NCI-H1436 (cell line): ENCODE measurements at places on chromosomes 4 and X.

- DNase-seq: no peak
Measured at GRCh38 chr4:87188932-87189331, 31.5 kb downstream of the KLHL8 start.

DNA sequence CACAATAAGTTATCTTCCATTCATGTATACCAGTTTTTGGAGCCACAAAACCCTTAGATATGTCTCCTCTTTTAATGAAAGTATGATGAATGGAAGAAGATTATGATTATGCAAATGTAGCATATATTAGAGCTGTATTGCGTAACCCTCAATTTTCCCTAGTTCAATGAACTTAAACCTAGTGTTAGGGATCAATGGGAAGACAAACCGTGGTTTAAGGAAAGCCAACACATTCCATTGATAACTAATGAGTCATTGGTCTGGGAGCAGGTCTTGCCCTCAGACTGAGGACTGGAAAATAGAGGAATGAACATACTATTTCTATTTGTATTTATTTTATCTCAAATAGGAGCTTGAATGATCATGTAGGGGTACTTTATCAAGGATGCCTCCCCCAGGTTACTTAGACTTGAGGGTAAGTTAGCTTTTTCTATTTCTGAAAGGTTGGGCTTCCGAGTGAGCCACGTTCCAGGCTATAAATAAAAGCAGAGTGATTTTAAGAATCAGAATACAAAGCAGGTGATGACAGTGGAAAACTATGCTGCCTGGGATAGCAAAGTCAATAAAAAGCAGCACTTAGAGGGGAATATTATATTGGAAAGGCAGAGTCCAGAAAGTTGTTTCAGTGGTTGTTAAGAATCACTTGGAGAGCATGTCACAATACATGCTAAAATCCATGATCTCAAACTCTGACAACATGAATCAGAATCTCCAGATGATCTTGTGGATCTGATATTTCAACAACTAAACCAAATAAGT lies 356.0 kb downstream of the ADAM29 start:
- DNase-seq: no peak

- DNase-seq: no peak
Measured at GRCh38 chrX:19792412-19792811, 95.0 kb downstream of the SH3KBP1 start.

- no peak for DNase-seq
Measured at GRCh38 chr4:86218746-86219473, 140.9 kb downstream of the MAPK10 start.

DNA sequence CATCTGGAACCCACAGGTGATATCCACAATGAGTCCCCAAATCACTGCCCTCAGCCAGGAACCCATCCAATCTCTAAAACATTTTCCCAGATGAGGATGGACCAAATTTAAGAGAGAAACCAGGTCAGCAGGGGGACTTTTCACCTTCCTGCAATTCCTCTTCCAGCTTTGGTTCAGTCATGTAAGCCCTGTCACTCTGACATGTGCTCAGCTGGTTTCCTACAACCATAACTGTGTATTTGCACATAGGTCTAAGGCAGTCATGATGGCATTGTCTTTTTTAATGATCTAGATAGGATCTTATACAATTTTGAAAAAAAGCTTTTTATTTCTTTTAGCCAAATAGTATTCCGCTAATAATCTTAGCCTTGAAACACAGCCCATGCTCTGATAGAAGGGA lies 6.5 kb downstream of the CXXC4 start:
- no peak for DNase-seq

GRCh38 chr4:176778063-176778462 lies 14.7 kb downstream of the VEGFC start:
- DNase-seq: no peak

- DNase-seq: peak; percentile 30
Measured at GRCh38 chr4:123390846-123391456, 5.6 kb upstream of the SPRY1 start.

GRCh38 chr4:87498446-87498900 lies 30.7 kb downstream of the SPARCL1 start:
- DNase-seq: no peak

- DNase-seq: no peak
Measured at GRCh38 chrX:50677789-50678188, 136.2 kb downstream of the SHROOM4 start.

GRCh38 chr4:3201718-3202702 lies 46.9 kb upstream of the MSANTD1 start:
- DNase-seq: no peak

DNA sequence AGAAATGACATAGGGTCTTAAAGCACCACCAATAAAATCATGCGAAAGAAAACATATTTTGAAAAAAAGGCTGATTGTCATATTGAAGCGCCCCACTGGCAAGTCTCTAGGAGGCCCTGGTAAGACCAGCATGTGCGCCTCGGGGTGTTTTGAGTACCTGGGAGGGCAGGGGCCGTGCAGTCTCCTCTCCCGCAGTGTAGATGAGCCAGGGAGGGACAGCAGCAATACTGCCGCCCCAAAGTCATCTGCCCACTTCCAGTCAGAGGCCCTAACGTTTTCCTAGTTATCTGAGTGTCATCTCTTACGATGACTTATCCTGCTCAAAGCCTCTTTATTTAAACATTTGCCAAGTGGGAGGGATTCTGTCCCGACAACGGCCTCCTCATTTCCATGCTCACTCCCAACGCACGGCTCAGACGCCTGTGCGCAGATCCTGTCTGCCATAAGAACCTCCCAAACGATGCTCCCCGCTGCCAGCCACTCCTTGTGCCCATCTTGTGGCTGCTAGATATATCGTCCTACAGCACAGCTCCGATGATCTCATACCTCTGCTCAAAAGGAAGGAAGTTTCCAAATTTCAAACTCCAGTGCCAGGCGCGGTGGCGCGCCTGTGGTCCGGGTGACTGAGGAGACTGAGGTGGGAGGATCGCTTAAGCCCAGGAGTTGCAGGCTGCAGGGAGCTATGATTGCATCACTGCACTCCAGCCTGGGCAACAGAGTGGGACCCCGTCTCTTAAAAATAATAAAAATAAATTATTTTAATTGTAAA lies 17.2 kb upstream of the SCRG1 start:
- DNase-seq: no peak

DNA sequence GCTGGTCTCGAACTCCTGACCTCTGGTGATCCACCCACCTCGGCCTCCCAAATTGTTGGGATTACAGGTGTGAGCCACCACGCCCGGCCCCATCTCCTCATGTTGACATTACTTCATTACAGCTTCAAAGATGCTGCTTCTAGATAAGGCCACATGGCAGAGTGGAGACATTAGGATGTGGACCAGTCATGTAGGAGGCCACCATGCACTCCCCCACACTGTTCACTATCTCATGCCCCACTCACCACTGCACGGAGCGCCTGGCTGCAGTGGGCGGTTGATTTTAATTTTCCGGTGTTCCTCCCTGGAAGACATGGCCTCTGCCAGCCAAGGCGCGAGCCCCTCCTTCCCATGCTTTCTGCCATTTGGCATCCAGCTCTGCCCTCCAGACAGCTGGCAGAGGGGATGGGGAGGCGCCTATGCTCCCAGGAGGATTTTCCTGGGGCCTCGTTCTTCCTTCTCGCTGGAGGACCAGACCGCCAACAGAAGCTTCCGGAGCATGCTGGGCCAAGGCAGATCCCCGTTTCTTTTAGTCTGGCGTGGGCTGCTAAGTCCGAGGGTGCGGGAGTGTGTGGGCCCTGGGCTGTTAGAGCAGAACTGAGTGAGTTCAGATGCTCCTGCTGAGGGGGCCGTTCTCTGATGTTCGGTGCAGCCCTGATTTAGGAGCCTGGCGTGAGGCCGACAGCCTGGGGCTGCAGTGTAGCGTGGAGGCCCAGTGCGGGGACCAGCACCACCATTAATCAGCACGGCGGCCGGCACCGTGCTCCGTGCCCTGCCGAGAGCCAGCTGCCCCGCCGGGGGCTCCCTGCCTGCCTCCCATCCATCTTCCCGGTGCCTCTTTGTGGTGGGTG lies 93.1 kb downstream of the SORCS2 start:
- no peak for DNase-seq

GRCh38 chr4:131348263-131348662 lies 1800.8 kb upstream of the PCDH10 start:
- no peak for DNase-seq

DNA sequence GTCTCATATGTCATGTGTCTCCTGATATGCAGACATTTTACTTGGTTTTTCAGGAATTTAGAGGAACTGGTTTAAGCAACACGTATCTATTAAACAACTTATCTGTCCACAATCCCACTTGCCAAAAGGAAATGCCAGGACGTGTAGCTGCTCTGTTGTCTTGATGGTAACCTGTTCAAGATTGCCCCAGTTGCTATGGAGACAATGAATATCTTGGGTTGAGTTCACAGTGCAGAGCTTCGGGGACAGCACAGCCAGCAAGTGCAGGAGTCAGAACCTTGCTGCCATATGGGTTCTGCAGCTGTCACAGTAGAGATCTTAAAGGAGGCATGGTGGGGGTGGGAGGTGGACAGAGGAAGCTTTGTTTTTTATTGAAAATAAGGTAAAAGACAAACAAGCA lies 28.7 kb upstream of the FAM9B start:
- no peak for DNase-seq

- no peak for DNase-seq
Measured at GRCh38 chrX:66004928-66005829, 34.7 kb downstream of the VSIG4 start.

GRCh38 chr4:123870216-123870876 lies 473.8 kb downstream of the SPRY1 start:
- no peak for DNase-seq

DNA sequence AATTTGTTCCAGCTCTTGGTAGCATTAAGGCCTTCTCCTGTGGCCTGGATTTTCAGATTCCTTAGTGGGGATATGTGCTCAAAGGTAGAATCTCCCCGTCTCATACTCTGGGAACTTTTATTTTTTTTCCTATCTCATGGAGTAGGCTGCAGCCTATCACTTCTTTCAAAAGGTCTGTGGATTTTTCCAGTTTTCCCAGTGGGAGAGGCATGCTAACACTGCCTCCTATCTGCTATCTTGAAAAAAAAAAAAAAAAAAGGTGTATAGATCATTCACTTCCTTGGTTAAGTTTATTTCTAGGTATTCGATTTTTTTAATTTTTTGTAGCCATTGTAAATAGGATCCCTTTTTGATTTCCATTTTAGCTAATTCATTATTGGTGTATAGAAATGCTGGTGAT lies 67.1 kb downstream of the IL15 start:
- DNase-seq: no peak

- DNase-seq: peak; percentile 59
Measured at GRCh38 chrX:70444326-70444945, at the start of gene DLG3. TSS of gene DLG3 (plus strand) at chrX:70444835. CDS start at chrX:70445202, 367 bp downstream.

DNA sequence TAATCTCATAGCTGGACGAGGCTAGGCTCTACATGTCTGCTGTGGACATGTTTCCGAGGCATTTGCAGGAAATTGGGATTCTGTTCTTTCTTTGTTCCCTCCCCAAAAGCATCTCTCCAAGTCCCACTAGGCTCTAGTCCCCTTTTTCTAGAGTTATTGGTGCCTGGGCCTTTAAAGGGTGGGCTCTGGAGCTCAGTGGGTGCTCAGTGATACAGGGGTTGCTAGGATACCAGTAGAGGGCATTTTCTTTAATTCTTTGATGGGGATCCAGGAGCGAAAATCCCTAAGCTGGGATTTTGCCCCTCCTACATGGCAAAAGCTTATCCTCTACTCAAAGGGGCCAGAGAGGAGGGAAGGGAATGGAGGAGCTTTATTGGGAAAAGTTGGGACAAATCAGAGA lies 34.2 kb downstream of the ARHGEF9 start:
- peak; percentile 22 for DNase-seq

DNA sequence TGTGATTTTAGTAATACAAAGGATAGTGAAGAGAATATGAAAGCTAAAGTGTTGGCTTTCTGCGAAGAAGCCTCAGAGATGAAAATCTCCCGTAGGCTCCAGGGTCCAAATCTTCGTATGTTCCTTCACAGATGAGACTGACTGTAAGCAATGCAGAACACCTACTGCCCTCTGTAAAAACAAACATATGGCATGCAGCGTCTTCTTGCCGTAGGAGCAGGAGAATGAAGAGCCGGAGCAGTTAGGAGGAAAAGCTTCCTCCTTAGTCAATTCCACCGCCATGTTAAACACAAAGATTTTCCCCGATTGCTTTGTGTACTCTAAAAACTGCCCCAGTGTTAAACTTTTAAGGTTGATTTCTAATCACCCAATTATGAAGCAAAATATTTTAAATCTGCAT lies 22.5 kb downstream of the RWDD4 start:
- no peak for DNase-seq

DNA sequence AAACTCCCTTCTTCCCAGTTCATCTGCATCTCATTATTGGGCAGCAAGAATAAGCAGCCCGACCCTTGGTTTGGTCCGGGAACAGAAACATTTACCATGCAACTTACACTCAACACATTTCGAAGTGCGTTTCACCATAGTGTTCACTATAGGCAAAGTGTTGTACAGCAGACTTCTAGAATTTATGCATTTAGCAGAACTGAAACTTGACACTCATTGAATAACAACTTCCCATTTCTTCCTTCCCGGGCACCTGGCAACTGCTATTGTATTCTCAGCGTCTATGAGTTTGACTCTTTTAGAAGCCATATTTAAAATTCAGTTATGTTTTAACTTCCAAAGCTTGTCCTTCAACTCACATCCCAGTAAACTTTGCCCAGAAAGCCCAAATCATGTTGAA lies 840.6 kb downstream of the NLGN4X start:
- DNase-seq: no peak

GRCh38 chr4:128810871-128811570 lies 1.5 kb downstream of the JADE1 start:
- DNase-seq: peak; percentile 83

- DNase-seq: no peak
Measured at GRCh38 chr4:100424376-100424775, 93.4 kb downstream of the EMCN start.

- no peak for DNase-seq
Measured at GRCh38 chr4:84778041-84778440, 188.4 kb downstream of the WDFY3 start.

GRCh38 chr4:155572106-155572703 lies 94.4 kb upstream of the GUCY1A1 start:
- no peak for DNase-seq

- peak; percentile 27 for DNase-seq
Measured at GRCh38 chrX:49919617-49920016, 2.8 kb upstream of the CLCN5 start.

DNA sequence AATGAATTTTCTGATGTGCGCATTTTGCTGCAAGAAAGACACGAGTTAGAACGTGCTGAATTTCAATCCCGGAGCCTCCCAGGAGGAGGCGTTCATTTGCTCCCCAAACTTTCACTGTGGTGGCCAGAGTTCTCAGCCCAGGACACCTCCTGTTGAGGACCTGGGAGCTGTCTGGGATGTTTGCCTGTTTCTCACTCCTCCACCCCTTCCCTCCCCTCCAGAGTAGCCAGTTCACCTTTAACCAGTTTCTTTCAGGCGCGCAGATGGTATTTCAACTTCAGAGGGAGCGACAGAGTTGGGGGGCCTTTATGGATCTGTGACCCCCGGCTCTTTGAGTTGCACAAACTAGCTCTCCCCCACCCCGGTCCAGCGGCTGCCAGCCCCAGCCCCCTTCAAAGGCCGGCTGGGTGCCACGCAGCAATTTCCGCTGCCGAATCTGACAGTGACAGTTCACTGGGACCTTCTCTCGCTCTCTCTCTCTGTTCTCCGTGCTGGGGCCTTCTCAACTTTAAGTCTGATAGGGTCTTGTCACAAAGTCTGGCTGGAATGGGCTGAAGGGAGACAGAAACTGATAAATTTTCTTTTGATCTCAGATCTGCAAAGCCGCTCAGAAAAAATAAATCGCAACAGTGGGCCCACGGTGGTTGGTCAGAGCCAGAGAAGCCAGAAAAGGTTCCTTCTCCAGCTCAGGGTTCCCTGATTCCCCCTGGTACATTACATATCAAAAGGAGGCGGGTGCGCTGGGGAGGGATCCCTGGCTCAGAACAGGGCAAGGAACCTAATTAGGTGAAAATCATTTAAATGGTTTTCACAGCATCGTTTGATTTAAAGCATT lies 100.0 kb upstream of the STX18 start:
- DNase-seq: no peak
